ENCODE measurements at places on chromosomes 5 and 9.

GRCh38 chr5:140310434-140310833, 7.5 kb upstream of the PFDN1 start:
- DNase-seq, result no peak

DNA sequence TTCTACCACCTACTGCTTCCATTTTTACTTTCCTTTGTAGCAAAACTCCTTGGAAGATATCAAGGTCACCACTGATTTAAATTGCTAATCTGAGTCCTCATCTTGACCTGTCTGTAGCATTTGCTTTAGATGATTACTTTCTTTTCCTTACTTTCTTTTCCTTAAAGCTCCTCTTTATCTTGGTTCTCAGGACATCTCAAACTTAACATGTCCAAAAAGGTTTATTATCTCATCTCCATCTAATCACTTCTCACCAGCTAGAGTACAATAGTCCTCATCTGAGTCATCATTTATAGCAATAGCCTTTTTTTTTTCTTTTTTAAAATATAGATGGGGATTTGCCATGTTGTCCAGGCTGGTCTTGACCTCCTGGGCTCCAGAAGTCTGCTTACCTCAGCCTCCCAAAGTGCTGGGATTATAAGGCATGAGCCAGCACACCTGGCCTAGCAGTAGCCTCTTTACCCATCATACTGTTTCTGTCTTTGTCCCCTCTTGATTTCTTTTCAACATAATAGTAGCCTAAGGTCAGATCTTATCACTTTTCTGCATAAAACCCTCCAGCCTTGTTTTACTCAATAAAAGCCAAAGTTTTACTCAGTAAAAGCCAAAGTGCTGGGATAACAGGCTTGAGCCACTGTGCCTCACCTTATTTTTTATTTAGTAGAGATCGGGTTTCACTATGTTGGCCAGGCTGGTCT, 32.9 kb upstream of the GPR21 start:
- DNase-seq, result no peak

- no peak for DNase-seq
Observed at GRCh38 chr9:110104261-110104809, 103.6 kb downstream of the C9orf152 start.

GRCh38 chr5:72149742-72150141, 42.5 kb downstream of the MAP1B start:
- DNase-seq, result no peak

DNA sequence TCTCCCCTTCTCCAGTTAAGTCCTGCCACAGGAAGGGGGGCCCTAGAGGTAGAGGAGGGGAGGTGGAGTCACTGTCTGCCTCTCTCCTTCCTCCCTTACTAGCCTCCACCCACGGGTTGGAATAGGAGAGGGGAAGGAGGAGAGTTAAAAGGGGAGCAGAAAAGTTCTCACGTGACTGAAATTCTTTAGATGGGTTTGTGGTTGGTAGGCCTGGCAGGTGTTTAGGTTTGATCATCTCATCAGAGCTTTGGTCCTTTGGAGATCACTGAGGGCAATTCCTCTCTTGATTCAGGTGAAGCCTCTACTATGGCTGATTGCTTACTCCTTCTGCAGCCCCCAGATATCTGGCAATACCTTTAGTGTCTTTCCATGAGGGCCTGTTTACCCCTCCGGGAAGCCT, 24.9 kb upstream of the C5orf63 start:
- no peak for DNase-seq

DNA sequence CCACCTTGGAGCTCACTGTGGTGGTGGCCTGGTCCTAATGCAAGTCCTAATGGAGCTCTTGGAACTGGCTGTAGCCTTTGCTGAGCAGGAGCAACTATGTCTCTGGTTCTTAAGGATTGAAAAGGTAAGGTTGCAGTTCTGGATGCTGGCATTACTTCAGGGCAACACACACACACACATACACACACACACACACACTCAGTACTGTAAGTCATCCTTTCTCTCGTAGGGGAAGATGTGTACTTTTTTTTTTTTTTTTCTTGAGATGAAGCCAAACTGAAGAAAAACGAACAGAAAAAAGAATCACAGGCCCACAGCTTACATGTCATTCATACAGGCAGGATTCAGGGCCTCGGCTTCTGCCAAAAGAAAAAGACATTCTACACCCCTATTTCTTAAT, 81.1 kb upstream of the RPS23 start:
- no peak for DNase-seq

GRCh38 chr5:40634154-40634553, 45.6 kb upstream of the PTGER4 start:
- DNase-seq, result no peak

GRCh38 chr9:110832926-110833325, 164.3 kb downstream of the MUSK start:
- DNase-seq, result no peak

- no peak for DNase-seq
Observed at GRCh38 chr9:92666912-92667532, 2.9 kb downstream of the IPPK start.

- DNase-seq, result no peak
Observed at GRCh38 chr9:18350995-18351595, 122.9 kb upstream of the ADAMTSL1 start.

DNA sequence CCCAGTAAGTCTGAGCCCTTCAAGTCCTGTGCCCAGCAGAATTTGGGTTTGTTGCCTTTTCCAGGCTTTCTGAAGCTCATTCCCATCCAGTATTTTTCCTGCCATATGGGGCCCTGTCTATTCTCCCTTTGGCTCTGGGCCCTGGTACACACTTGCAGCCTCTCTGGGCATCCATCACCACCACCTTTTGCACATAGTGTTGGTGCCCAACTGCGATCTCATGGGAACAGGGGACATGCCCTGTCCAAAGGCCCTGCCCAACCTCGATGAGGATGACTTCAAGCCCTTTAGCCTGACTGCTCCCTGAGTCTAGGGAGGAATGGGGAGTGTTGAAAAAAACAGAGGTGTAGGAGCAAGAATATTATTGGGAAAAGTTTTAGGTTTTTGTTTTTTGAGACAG, 11.5 kb downstream of the RGS3 start:
- DNase-seq, result no peak

DNA sequence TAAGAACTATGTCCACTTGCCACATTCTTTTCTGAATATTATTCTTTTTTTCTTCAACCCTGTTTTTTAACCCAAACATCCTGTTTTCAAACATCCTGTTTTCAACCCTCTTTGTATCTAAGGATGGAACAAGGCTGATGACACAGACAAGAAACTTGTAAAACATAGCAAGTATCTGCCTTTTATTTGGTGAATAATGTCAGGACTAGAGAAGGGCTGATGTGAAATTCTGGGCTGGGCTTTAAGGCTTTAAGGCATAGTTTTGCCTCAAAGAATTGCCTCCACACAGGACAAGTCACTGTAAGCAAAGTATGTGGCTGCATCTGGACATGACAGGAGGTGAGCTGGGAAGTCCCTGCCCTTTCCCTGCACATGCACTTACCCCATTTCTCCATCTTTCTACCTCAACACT, 42.5 kb upstream of the RIC1 start:
- DNase-seq, result no peak

DNA sequence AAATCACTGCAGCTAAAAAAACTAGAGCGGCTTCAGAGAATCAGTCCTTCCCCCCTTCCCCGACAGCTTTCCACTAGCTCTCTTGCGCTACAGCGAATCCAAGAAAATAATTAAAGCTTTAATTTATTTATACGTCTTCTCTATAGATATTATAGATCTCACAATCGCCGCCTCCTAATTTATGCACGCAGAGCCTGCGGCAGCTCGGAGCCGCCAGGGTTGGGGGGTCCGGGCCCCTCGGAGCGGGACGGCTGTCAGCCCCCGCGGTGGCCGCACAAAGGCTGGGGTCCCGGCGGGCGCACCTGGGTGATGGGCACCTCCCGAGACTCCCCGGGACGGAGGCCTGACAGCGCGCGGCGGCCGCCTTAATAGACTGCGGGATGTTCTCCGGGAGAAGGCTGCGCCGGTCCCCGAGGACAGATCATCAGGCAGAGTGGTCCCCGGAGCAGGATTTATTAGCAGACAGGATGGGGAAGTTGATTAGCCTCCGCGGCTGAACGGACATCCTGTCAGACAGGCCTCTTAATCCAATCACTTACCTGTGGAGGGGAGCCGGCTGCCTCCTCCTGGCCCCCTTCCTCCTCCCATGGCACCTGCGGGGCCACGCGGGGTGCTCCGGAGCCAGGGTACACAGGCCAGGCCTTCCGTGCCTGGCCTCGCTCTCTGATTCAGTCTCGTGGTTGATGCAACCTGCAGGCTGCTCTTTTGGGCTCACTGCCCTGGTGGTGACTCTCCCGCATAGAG, 166.8 kb downstream of the MELK start:
- DNase-seq, result no peak

DNA sequence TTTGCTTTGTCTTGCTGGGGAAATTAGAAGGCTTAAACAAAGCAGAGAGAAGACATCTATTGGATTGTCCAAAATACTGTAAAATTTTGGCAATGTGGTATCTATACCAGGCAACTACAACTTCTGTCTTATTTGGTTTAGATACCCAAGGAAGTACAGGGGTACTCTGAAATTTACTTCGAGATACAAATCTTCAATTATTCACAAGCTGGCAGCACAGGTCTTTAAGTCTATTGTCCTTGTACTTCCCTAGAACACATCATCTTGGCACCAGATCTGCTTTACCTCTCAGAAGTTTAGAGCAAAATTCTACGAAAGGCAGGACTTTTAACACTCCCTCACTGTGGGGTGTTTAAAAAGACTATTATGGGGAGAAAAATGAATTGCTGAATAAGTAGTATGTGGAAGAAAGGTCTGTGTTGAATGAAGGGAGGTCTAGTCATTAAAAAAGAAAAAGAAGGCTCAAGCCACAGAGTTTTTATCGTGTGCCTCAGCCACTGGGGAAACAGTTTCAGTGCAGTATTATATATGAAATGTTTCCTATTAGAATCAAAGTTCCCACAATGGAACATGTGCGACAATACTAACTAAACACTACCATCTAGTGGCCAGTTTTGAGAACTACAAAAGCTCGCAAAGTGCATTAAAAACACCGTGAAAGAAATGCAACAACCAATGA, 93.7 kb downstream of the PDE4D start:
- DNase-seq, result no peak

- DNase-seq, result no peak
Observed at GRCh38 chr5:18761801-18762200, 1127.5 kb downstream of the TAF11L14 start.

DNA sequence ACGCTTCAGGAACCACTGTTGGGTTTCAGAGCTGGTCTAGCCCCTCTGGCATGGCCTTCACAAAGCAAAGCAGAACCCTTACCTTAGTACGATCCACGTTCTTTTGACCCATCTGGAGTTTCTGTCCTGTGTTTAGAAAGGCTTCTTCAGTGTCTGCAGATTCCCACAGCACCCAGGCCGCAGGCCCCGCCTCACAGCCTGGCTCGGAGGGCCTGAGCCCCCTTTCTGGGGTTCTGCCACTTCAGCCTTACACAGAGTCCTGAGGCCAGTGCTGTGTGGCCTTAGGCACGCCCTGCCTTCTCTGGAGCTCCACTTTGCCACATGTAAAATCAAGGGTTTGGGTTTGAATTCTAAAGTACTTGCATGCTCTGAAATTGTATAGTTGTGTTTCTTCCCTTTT, 31.6 kb upstream of the PRDM12 start:
- no peak for DNase-seq

- no peak for DNase-seq
Observed at GRCh38 chr5:169609716-169610115, 26.1 kb downstream of the SPDL1 start.

- no peak for DNase-seq
Observed at GRCh38 chr5:111953351-111954127, 196.5 kb upstream of the NREP start.

GRCh38 chr5:118956727-118957126, 31.6 kb downstream of the DTWD2 start:
- DNase-seq, result no peak

DNA sequence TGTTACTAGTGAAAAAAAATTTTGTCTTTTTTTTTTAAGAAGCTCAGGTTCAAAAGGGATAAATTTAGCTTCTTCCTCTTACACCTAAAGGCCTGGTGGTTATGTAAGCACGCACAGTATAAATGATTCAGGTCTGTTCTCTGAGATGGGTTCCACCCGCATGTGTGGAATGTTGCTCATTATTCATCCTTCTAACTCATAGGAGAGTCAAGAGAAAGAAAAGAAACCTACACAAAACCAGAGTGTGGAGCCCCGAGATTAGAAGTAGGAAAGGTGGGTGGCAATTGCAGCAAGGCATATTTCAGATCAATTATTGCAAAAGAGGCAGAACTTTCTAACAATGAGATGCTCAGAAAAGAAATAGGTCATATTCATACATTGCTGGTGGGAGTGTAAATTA, 13.5 kb downstream of the PLAC8L1 start:
- DNase-seq, result no peak

GRCh38 chr9:20579524-20580314, 42.6 kb downstream of the MLLT3 start:
- no peak for DNase-seq

GRCh38 chr5:38878391-38879077, 32.7 kb downstream of the OSMR start:
- no peak for DNase-seq

DNA sequence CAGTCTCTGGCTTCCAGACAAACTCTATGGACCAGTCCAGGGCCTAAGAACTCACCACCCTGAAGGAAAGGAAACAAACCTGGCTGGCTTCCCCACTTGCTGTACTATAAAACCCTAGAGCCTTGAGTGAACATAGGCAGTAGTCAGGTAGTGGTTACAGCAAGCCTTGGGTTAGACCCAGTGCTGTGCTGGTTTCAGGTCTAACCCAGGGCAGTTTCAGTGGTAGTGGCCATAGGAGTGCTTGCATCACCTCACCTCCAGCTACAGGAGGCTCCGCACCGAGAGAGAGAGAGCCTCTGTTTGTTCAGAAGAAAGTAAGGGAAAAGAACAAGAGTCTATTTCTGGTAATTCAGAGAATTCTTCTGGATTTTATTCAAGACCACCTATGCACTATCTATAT, 714.1 kb upstream of the CDH10 start:
- no peak for DNase-seq

DNA sequence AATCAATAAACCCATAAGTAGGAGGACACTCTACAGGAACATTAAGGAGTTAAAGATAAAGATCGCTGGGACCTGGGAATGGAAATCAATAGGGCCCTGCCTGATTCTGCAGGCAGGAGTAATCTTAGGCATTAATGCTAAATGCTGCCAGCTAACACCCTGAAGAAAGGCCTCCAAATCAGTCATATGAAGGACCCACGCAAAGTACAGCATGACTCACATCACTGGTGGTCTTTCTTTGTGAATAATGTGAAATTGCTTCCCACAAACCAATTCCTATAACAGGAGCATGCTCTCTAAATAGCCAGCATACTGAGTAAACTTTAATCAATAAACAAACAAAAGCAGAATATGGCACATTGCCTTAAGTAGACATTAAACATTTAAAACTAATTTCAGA, 172.3 kb downstream of the SEMA5A start:
- DNase-seq, result no peak
